OCI-M1 (cell line): ENCODE measurements at places on chromosomes 3 and 15.

DNA sequence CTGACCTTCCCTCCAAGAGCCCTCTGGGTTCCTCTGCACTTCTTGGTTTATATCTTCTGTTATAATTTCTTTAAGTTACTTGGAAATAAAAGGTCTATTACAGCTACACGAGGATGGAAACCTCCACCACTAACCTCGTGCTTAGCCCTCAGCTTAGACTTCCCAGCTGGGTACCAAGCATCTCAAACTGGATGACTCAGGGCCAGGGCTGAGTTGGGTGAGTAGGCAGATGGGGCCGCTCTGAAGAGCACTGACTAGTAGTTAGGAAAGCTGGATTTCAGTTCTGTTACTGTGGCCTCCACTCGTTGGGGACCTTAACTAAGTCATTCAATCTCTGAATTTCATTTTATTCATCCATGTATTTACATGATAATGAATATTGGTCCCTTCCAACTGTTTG, 1036.6 kb downstream of the IGSF11 start:
- DNase-seq, result peak; percentile 34

DNA sequence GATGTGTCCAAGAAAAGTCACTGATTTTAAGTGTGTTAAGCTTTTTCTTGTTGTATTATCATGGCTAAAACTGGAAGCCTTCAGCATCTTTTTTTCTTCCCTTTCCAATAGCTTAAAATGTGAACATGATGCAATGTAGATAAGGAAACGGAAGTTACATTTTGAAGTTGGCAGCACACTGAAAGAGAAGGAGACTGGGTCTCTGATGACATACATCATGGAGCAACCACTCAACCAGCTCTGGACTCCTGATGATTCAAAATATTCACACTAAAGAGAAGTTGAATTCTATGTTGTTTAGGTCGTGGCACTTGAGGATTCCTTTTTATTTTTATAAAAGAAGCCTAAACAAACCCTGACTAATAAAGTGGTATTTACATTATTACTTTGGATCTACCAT, 488.3 kb upstream of the ALCAM start:
- peak; percentile 52 for DNase-seq

GRCh38 chr3:195895861-195896360, 12.4 kb downstream of the TNK2 start:
- peak; percentile 20 for DNase-seq

DNA sequence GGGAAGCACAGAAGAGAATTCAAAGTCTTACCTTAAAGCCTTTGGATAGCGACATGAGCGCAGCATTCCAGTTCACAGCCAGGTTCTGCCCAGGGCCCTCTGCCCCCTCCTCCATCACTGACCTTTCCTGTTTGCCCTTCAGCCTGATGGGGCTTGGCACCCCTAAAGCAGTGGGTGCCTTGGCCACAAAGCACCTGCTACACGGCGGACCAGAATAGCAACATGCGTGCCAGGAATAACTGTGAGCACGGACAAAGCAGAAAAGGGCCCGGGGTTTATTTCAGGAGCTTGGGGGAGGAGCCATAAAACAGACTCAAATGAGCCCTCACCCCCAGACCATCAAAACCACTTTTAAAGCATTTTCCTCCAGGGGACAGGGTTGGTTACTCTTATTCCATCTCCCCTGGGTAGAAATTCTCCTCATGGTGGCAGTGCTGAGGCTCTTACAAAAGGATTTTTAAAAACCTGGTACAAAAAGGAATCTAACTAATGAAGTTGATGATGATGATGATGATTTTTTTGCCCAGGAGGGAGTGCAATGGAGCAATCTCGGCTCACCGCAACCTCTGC, 135.4 kb downstream of the KLF13 start:
- DNase-seq, result no peak

DNA sequence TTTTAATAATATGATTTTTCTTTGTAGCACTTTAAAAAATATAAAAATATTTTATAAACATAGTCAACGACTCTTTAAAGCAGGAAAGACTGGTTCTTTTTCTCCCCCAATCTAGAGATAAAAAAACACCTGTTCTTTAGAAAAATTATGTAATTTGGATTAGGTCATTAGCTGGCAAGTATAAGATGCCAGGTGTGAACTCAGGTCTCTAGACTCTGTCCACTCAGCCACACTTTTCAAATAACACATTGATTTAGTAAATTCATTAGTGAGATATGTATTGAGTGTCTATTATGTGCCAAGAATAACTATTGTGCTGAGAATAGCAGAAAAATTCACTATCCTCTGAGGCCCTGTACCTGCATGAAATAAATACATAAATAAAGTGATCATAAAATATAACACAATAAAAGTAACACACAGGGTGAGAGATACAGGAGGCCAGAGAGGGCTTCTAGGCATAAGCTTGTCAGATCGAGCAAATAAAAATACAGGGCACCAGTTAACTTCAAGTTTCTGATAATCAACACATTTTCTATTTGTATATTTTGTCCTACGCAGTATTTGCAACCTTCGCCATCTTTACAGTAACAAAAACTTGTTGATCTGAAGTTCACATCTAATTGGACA, 867.1 kb upstream of the GBE1 start:
- no peak for DNase-seq

- DNase-seq, result no peak
These were observed 64.1 kb upstream of the HEG1 start for GRCh38 chr3:125119752-125120378.

DNA sequence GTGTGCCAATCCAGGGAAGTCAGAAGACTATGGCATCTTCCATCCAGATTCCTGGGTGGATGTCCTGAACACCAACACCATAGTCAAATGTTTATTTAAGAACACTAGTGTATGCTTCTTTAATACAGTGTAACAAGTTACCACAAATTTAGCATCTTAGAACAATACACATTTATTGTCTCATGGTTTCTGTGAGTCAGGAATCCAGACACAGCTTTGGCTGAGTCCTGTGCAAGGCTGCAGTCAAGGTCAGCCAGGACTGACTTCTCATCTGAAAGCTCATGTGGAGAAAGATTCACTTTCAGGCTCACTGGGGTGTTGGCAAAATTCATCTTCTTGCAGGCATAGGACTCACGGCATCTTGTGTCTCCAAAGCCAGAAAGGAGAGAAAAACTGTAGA, 143.4 kb downstream of the ANXA2 start:
- no peak for DNase-seq

- DNase-seq, result no peak
These were observed 695.7 kb downstream of the NAALADL2 start for GRCh38 chr3:175554801-175555200.

DNA sequence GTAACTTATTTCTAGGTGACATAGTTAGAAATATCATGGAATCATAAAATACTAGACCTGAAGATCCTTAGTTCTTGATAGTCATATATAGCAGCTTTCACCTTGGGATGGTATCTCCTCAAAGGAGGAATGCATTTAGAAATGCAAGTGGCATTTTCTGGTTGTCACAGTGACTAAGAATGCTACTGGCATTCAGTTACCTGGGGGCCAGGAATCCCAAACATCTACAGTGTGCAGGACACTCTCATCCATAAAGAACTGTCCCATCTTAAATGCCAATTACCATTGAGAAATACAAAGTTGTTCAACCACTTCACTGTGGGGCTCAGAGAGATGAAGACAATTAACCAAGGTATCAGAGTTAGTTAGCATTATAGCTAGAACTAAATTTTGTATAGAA, 36.7 kb downstream of the MYH15 start:
- no peak for DNase-seq

GRCh38 chr3:117133066-117133465, 423.5 kb downstream of the TUSC7 start:
- DNase-seq, result no peak

GRCh38 chr3:43998370-43998835, 243.3 kb upstream of the TOPAZ1 start:
- DNase-seq, result no peak

DNA sequence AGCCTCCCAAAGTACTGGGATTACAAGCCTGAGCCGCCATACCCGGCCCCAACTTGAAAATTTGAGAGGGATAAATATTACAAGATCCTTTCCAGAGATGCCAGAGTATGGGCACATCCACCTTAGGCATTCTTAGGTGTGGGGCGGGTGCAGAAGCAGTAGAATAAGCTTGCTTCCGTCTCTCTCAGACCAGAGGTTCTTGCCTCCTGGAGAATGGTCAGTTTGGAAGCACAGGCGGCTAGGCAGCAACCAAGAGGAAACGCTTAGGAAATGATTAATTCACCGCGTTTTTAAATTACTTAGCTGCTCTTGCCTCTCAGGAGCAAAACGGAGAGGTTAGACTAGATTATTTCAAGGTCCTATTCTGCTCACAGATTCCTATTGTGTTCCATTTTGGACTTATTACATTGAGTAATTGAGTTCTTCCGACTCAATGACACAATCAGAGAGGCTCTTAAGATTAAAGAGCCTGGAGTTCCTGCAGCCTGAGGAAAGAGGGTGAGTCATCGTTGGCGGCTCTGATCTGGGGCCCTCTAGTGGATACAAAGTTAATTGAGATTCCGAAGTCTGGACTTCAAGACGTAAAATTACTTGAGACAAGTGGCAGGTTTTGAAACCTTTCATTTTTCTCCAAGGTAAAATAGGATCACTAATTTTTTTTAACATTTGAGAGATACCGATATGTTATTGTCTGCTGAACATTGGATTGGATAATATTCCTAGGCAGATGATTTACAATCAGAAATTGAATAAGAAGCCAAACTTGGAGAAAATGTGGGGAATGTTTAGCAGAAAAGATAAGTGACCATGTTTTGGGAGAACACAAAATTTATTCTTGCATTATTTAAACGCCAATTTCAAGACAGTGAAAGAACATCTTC, 5.8 kb upstream of the TOPAZ1 start:
- peak; percentile 92 for DNase-seq

DNA sequence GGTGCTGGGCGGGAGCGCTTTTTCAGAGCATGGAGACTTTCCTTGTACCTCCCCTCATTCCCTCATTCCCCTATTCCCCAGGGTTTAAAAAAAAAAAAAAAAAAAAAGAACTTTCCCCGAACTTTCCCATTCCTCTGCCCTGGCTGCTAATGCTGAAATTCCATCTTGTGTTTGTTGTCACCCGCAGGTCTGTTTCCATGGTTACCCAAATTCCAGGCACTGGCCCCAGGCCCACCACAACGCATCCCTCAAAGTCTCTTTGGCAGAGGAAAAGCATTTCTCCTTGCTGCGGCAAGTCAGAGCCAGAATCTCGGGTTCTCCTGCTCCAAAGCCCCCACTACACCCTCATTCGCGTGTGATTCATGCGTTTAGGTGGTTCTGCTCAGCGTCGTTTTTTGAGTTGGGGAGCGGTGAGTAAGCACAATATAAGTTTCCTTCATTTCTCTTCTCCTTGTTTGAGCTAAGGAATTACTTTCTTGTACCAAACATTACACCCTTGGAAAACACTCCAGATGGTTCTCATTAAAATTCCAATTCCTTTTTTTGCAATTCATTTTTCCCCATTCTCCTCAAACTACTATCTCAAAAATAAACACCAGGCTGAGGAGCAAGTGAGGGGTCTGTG, 21.6 kb downstream of the ANAPC13 start:
- DNase-seq, result no peak

- DNase-seq, result no peak
These were observed 15.0 kb upstream of the FAM174B start for GRCh38 chr15:92670621-92671020.

- peak; percentile 26 for DNase-seq
These were observed at the start of gene NR1I2 for GRCh38 chr3:119781330-119782198. Gene NR1I2, plus strand, starts transcription at chr3:119782101.

GRCh38 chr3:94543161-94543560, 480.3 kb downstream of the NSUN3 start:
- DNase-seq, result no peak

- peak; percentile 89 for DNase-seq
These were observed 20.5 kb downstream of the GALK2 start for GRCh38 chr15:49190586-49190985.

- DNase-seq, result no peak
These were observed 17.2 kb downstream of the CPA3 start for GRCh38 chr3:148882288-148882687.

DNA sequence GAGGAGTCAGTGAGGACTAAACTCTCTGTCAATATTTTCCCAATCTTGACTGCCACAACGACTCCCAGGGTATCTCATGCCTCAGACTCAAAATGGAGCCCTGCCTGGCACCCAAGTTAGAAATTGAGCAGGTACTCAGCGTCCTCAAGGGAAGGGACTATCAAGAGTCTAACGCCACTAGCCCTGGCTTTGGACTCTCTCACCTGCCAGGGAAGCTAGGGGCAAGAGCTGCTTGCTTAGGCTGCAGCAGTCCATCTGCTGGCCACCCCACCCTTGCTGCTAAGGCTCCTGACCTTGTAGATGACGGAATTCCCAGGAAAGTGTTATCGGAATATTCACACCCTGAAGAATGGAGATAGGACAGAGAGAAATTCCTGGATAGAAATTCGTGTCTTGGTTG, 33.0 kb downstream of the ZIC4 start:
- no peak for DNase-seq

DNA sequence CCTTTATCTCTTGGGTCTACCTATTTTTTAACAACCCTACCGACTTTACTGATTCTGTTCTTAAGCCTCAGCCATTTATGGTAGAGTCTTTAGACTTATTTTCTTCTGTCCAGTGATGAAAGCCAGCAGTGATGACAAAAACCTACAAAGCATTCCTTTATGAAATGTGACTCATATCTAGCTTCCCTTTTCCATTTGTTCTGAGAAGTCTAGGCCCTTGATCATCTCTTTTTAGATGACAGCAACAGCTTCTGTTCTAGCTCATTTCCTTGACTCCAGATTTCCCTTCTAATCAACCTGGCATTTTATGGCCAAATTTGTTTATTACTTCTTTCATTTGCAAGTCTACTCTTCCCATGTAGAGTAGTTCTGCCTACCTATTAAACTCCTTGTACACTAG, 36.1 kb downstream of the CFAP44 start:
- DNase-seq, result peak; percentile 10

- no peak for DNase-seq
These were observed 19.1 kb upstream of the AKAP13 start for GRCh38 chr15:85361323-85361722.

GRCh38 chr15:29936353-29937049, 114.2 kb upstream of the TJP1 start:
- no peak for DNase-seq

DNA sequence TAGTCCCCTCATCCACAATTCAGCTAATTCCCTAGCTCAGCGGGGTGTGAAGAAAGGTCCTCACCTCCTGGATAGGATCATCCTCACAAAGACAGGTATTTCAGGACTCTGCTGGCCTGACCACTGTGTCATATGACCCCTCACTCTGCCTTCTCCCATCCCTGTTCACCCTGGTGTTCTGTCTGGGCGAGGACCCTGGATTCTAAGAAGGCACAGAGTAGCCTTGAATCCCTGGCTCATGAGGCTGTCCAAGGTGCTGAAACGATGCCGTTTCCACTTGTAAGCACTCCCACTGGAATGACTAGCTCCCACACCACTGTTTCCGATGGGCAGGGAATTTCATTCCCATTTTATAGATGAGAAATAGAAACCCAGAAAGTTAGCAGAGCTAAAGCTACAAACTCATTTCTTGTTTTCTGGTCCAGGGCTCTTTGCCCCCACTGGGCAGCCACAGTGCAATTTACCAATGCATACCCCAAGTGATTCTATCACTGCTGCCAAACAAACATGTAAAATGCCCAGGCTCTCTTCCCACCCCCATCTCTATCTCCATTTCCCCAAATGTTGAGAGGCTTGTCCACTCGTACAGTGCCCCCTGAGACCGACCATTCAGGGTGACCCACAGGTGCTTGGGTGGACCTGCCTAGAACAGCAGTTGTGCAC, 83.2 kb downstream of the RAB11A start:
- DNase-seq, result peak; percentile 35
